ENCODE measurements at places on chromosomes 5 and 9.

GRCh38 chr9:130387398-130387797 lies 57.4 kb upstream of the ASS1 start:
- DNase-seq = no peak

DNA sequence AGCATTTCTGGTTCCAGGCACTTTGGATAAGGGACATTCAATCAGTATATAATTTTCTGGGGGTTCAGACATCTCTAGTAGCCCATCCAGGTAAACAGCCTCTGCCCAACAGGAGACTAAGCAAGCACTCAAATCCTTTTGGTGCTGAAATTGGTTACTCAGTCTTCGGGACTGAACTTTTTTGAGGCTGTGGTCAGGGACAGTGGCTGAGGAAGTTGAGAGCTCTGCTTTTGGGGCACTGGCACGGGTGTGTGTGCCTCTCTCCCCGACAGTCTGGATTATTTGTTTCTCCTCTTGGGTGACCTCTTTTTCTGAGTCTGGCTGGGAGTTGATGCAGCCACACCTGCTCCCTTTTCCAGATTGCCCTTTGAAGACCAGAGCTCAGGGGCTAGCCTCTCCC lies 47.6 kb downstream of the ACER2 start:
- DNase-seq = no peak

GRCh38 chr9:87622923-87623322 lies 103.0 kb upstream of the CTSL start:
- DNase-seq = peak; percentile 43

- no peak for DNase-seq
Observed at GRCh38 chr9:14209399-14210345, 104.3 kb downstream of the NFIB start.

GRCh38 chr9:125744616-125745015 lies 2.6 kb upstream of the PBX3 start:
- no peak for DNase-seq

Measured in endothelial cell of umbilical vein (primary cell).